ENCODE measurements at places on chromosomes 12 and 14.

DNA sequence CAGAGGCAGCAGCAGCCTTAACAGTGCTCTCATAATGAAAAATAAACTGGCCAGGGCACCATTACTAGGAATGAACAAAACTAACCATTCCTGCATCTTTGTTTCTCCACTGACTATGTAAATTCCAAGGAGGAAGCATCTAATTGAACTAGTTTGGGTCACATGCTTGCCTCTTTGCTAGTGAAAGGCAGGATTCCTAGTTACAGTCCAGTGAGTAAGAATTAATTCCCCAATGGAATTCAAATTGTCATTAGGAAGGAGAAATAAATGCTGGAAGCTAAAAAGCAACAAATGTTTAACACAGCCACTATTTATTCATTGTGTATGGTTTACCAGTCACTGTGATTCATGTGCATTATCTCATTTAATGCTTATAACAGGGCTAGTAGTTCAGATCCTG is 316.0 kb downstream of the CCDC91 start:
- DNase-seq: peak; percentile 11

DNA sequence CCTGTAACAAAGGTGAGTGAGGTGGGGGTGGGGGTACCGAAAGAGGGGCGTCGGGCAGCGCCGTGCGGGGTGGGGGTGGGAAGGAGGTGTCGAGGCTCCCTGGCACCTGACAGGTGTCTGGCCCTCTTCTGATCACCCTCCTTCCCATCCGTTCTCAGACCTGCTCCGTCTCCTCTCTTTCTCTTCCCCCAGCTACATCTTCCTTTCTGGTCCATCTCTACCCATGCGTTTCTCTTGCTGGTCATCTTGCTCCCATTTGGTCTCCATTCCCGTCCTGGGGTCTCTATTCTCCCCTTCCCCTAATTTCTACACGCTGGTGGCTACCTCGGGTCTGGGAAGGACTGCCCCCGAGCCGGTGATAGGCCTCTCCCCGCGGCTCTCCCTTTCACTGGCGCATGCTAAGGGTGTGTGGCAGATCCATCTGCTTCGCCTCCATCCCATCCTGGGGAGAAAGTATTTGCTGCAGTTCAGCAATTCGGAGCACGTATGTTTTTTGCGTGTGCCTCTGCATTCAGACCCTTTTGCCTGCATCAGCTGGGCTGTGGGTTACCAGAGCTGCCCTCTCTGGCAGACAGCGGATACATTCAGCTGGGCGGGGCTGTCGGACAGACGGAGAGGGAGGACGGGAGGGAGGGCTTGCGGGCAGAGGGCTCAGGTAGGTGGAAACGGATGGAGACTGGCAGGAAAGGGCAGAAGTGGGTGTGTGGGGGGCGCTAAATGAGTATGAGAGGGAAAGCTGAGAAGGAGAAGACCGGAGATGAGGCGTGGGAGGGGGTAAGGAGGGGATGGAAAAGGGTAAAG is 730 bp downstream of the CLSTN3 start:
- DNase-seq: peak; percentile 77

DNA sequence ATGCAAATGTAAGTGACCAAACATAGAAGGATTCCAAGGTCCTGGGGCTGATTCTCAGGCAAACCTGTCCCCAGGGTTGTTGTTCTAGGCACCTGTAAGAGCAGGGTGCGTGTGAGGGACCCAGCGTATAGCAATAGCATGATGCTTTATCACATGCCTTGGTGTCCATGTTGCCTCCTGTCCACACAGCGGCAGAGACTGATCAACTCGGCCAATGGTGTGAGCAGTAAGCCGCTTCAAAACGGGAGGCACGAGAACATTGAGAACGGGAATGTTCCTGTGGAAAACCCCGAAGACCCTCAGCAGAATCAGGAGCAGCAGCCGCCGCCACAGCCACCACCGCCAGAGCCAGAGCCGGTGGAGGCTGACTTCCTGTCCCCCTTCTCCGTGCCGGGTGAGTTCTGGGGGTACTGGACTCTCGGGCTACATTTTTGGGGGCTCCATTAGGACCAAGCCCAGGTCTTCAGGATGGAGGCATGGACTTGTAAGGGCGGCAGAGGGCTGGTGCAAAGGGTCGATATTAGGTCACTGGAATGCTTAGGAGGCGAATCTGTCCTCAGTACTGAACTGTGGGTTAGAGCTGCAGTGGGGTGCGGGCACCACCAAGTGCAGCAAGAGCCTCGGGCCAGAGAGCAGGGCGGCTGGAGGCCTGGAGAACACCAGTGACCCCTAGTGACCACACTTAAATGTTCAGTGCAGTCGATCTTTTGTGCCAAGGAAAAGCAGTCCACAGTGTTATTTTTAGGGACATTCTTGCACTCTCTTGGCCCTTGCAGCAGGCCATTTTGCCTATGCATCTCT is 57.2 kb upstream of the RIN3 start:
- DNase-seq: peak; percentile 58

- DNase-seq: no peak
These were observed 152.4 kb downstream of the KIF26A start for GRCh38 chr14:104290756-104291122.

GRCh38 chr14:75982266-75983018 is 647 bp upstream of the TGFB3 start:
- peak; percentile 83 for DNase-seq

DNA sequence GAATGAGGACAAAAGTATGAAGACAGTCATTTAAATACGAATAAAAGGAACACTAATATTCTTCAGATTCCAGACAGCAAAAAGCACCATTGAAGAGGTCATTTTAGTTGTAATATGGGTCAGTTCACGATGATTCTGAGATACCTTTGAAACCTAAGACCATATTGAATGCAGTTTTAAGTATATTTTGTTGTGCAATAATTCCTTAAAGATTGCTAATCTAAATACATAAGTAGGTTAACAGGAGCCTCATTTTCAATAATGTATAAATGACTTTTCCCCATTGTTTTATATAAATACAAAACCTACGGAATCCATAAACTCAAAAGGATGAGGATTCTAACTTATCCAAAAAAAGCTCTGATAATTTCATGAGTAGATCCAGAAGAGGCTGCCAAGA is 5.8 kb downstream of the GNS start:
- DNase-seq: no peak

- DNase-seq: no peak
These were observed 15.9 kb downstream of the P2RX2 start for GRCh38 chr12:132634411-132634990.

GRCh38 chr12:52901715-52902541 is 2.9 kb downstream of the KRT8 start:
- DNase-seq: no peak

DNA sequence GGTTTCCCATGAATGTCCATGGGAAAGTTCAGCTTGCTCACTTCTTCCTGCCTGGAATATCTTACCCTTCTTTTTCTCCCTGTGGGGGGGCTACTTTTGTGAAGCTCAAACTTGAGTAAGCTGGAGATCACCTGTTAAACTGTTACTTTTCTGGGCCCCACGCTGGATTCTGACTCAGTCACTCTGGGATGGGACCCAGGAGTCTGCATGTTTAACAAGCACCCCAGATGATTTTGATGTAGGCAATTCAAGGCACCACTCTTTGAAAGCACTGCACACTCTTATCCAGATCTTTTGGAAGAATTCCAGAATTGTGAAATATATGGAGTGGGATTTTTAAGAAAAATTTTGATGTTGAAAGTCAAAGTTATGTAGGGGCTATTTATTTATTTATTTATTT is 46.3 kb upstream of the IGF1 start:
- peak; percentile 72 for DNase-seq

DNA sequence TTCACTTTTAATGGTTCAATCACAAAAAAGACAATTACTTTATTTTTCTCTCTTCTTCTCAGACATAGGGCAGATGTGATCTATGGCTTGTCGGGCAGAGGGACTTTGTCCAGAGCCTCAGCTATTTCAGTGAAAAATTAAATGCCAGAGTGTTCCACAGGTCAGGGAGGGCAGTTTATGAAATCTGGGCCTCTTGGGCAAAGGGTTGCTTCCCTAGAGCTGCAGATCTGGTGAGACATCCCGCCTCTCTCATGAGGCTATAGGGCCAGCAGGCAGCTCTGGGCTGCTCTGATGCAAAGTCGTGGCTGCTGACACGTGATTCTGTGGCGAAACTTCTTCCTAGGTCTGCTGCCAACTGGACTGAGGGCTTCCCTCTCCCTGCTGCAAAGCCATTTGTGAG is 6.0 kb downstream of the CLMN start:
- peak; percentile 64 for DNase-seq

DNA sequence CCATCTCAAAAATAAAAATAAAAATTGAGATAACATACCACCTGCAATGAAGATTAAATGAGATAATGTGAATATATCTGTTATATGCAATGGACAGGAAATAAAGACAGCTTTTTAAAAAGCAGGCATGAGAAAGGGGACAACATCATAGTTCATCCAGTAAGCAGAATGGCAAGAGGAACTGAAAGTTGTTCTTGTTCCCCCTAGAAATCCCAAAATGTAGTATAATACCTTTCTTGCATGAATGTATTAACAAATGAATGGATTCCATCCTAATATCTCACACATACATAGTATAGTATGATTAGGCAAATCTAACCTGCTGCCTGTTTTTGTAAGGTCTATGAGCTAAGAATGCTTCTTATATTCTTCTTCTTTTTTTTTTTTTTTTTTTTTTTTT is 31.4 kb downstream of the FGD6 start:
- DNase-seq: no peak

- DNase-seq: no peak
These were observed 65.4 kb upstream of the RFLNA start for GRCh38 chr12:124229520-124229919.

- no peak for DNase-seq
These were observed 35.2 kb downstream of the HELB start for GRCh38 chr12:66337381-66338010.

- no peak for DNase-seq
These were observed 14.1 kb downstream of the ATP6V0A2 start for GRCh38 chr12:123726244-123726643.

- DNase-seq: no peak
These were observed 50.9 kb upstream of the DIP2B start for GRCh38 chr12:50453872-50454271.

GRCh38 chr14:33792720-33793368 is 158.0 kb downstream of the EGLN3 start:
- DNase-seq: peak; percentile 69

GRCh38 chr12:17076028-17076744 is 470.2 kb upstream of the LMO3 start:
- peak; percentile 4 for DNase-seq

DNA sequence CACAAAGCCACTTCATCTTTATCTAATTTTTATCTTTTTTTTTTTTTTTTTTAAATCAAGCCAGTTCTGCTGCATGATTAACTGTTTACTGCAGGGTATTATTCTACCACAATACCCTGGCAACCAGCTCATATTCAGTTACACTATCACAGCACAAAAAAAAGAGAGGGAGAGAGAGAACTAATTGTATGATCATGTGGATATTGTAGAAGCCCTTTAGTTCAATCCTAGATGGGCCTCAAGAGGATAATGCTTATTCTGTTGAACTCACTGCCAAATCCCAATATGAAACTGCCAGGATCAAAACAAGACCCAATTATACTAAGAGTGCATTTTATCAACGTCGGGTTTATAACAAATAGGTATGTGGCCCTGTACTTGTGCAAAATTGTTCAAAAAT is 51.5 kb downstream of the MED13L start:
- no peak for DNase-seq

GRCh38 chr12:89551747-89552146 is 25.9 kb upstream of the POC1B start:
- no peak for DNase-seq

GRCh38 chr12:76031414-76032042 is at the start of gene PHLDA1:
Gene PHLDA1, minus strand, starts transcription at chr12:76031776.
- peak; percentile 99 for DNase-seq

Data from kidney tubule cell (primary cell).